ENCODE measurements at places on chromosomes 5 and 9.
A peak's percentile ranks its signal among the peaks of the same experiment; 100 is the strongest.

GRCh38 chr9:27487128-27487640 is 36.9 kb upstream of the IFNK start:
- no peak for DNase-seq

GRCh38 chr5:100493996-100494395 is 41.2 kb upstream of the FAM174A start:
- DNase-seq = no peak

DNA sequence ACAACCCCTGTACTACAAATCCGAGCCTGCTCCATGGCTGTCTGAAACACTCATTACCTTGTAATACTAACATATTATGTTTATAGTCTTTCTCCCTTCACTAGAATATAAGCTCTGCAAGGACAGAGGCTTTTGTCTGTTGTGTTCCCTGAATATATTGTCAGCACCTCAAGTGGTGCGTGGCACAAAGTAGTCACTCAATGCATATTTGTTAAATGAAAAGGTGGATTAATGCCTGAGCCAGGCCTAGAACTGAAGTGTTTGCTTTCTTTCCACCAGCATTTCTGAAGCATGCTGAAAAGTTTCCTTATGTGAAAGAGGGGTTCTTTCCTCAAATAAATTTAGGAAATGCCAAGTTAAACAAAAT is 36.3 kb downstream of the ELL2 start:
- DNase-seq = no peak

GRCh38 chr9:76785501-76785900 is 21.3 kb downstream of the PCA3 start:
- DNase-seq = no peak

GRCh38 chr5:76622973-76623596 is at the start of gene F2RL2:
Gene F2RL2, minus strand, starts transcription at chr5:76623403. Its CDS starts 173 bp downstream, at chr5:76623230.
- no peak for DNase-seq

- DNase-seq = no peak
Observed at GRCh38 chr5:93163010-93163663, 417.9 kb downstream of the NR2F1-AS1 start.

DNA sequence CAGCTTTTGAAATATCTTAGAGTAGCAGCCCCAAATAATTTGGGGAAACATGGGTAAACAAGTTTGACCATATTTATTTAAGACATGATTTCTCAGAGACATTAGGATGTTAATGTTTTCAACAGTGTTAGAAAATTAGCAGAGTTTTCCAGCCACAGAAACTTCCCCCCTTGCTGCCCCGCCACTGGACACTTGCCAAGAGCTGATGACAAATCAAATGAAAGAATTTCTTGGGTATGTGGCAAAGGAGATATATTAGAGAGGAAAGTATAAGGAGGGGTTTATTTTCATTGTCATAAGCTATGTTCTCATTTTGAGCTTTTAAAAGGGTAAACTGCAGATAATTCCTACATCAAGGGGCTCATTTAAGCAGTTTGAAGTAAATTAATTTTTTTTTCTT is 15.9 kb downstream of the GABRA1 start:
- DNase-seq = no peak

- DNase-seq = no peak
Observed at GRCh38 chr5:83785176-83785668, 64.6 kb upstream of the HAPLN1 start.

- DNase-seq = no peak
Observed at GRCh38 chr5:181170237-181170825, 22.9 kb downstream of the OR2V2 start.

- DNase-seq = no peak
Observed at GRCh38 chr5:96533371-96533770, 100.3 kb upstream of the PCSK1 start.

- no peak for DNase-seq
Observed at GRCh38 chr5:72030237-72030636, 77.0 kb upstream of the MAP1B start.

- no peak for DNase-seq
Observed at GRCh38 chr9:70795841-70796240, 325.6 kb downstream of the TRPM3 start.

GRCh38 chr5:54753034-54753433 is 232.4 kb downstream of the ESM1 start:
- DNase-seq = no peak

DNA sequence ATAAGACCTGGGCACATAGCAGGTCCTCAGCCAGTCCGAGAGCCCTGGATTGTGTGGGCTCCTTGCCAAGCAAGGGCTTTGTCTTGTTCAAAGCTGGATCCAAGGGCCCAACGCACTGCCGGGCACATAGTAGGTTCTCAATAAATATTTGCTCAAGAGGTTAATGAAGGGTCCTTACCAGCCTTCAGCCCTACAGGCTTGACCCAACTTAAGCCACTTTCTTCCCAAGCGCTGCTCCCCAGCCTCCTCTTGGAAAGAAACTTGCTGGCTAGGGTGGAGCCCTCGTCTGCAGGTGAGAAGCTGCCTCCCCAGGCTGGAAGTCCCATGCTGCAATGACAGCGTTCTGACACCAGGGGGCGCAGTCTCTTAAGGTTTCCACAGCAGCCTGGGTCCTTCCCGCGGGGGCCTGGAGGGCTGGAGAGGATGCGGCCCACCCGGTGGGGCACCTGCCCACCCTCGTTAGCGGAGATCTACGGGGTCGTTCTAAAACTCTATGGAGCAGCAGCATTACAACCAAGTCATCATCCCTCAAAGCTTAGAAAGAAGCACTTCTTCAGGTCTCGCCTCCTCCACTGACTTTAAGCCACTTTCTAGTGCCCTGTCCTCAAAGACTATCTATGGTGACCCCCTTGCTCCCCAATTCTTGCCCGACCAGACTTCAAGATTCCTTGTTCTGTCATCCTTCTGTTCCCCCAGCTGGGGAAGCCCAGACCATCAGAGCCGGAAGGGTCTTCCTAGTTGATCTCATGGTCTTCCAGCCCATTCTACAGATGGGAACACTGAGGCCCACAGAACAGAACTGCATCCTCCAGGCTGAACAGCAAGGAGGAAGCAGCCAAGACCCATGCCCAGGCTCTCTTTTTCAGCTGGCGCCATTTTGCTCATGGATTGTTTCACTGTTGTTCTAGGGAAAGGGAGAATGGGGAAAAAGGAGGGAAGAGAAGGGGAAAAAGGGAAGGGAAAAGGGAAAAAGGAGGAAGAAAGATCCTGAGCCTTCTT is 115.4 kb downstream of the LHX2 start:
- DNase-seq = peak; percentile 83

DNA sequence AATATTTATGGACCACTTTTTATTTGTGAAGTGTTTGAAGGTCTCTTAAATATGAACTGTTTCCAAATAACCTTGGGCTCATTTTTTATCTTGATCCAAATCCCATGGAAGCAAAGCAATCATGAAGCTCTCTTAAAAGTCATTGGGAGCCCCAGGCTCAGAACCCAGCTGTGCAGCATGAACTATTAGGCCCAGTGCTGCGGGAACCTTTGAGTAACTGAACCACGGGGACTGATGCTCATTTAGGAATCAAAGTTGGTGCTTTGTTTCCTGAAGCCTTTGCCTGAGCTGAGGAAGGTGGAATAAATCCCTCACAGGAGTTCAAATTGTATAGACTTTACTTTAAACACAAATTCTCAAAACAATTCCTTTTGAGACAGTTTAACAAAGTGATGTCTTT is 27.8 kb downstream of the MAT2B start:
- no peak for DNase-seq

DNA sequence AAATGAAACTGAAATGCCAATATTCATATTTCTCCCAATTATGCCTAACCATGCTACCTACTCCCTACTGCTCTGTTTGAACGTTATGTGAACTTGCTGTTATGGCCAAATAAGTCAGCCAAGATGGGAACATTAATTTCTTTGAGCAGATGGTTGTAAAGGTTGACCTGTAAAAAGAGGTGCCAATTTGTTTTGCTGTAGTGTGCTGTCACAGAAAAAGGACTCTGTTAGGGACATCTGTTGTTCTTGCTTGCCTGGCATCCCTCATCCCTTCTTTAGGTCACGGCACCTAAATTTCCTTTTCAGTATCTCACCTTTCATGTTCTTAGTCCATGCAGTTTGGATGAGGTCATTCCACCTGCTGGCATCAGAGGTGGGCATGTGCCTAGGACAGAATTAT is 35.4 kb downstream of the GDNF start:
- no peak for DNase-seq

- DNase-seq = no peak
Observed at GRCh38 chr5:150488519-150489359, 19.2 kb upstream of the NDST1 start.

- no peak for DNase-seq
Observed at GRCh38 chr5:125137535-125137934, 391.1 kb upstream of the ZNF608 start.

DNA sequence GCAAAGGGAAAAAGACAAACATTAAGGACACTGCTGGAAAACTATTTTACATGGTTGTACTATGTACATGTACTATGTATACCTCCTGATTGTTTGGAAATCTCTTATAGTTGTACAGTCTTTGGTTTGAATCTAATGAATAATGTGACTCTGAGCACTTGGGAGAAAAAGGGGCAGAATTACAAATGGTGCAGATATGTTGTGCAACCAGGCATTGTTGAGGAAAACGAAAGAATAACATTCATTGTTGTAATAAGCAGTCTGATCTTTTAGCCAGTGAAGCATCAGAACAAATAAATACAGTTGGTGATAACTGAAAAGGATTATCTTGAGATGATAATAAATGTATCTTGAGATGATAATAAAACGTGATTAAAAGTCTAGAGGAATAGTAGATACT is 87.2 kb downstream of the CSNK1G3 start:
- no peak for DNase-seq

- DNase-seq = no peak
Observed at GRCh38 chr9:111598733-111599091, 735 bp downstream of the PTGR1 start.

DNA sequence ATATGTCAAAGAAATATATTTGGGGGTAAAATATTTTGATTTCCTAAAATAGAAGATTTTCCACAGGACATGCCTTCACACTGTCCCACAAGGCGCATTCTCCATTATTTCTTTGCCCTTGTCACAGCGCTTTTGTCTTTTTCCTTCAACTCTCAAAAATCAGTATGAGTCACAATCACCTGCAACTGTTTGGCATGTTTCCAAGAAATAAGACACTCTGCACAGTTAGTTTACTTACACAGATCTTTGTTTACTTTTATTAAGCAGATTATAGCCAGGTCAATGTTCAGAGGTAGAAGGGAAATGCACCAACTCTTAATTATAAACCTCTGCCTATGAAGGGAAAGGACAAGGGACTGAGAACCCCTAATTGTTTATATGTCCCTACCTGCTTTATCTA is 9.5 kb downstream of the CEMIP2 start:
- DNase-seq = no peak

DNA sequence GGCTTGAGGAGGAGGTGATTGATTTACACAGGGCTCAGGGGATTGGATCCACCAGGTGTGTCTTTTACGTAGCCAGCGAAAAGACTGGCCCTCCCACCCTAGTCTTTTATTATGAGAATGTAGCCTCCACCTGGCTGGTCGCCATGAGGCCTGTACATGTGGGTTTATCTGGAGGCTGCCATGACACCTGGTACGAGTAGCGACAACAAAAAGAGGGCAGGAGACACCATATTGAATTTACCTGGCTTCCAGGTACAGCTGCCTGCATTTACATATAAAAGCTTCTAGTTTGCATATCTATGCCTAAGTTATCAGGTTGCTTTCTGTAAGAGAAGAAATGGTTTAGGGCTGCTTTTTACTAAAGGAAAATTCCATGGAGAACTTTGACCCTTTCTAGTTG is 1173.7 kb upstream of the SEMA6A start:
- no peak for DNase-seq

GRCh38 chr5:95486191-95486590 is 68.6 kb downstream of the SKIC3 start:
- no peak for DNase-seq

DNA sequence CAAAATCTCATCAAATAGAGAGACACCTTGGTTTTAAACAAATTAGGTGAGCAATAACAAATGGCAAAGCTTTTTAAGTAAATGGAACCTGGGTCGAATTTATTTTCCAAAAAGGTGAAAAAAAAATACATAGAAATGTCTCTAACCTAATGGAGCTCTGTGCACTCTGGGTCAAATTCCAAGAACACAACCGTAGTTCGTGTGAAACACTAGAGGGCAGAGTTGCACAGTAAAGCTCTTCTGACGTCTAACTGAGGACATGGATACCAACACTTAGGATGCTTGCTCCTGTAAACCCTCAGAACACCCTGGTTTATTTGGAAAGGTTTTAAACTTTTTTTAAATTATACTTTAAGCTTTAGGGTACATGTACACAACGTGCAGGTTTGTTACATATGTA is 18.9 kb downstream of the MARCHF11 start:
- DNase-seq = no peak

DNA sequence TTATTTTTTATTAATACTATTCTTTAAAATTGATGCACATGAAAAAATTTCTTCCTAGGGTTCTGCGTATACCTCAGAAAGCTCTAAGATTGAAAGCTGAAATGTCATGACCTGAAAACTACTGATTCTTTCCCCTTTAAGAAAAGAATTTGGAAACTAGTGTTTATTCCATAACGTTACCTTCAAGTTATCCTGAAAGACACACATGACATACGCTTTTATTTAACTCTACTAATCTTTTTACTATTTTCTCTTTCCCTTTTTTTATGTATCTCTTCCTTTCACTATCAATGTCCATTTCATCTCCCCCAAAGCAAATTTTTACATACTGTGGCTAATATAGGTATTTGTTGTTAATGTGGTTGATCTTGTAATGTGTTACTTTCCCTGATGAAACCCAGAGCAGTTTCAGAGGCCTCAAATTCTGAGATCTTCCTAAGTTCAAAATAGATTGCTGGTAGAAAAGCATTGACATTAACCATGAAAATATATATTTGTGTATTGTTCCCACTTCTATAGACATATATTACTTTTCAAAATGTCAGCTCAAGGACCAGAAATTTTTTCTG is 7.4 kb downstream of the NIPBL start:
- DNase-seq = no peak

DNA sequence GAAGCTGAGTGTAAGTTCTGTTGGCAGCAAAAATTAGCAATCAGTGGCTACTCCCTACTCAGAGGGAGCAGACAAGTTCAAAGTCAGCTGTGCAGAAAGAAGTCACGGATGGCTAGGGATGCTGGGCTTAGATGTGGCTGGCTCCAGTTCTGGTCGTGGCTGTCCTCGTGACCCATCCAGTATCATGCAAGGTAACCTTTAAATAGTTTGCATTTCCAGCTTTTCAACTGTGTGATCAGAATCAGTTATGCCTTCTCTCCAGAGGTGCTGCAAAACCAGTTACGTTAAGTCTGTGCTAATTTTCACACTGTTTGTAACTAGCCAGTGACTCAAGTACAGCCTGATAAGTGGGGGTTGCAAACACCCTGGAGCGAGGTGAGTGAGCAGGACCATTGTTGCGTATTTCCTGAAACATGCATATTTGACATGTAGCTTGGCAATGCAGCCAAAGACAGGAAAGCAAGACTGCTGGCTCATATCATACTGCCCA is 302.4 kb downstream of the ATPSCKMT start:
- no peak for DNase-seq

- no peak for DNase-seq
Observed at GRCh38 chr9:6054280-6055099, 39.1 kb upstream of the RANBP6 start.

GRCh38 chr9:124297551-124297901 is 39.8 kb downstream of the NEK6 start:
- peak; percentile 85 for DNase-seq

GRCh38 chr5:9765419-9766140 is 135.4 kb upstream of the TAS2R1 start:
- DNase-seq = no peak
